ENCODE measurements at places on chromosomes 2 and 18.
A peak's percentile ranks its signal among the peaks of the same experiment; 100 is the strongest.

- DNase-seq = no peak
- no peaks in the 10 kb centered on the region for H3K27me3 ChIP-seq
- no peak overlapping the region for H3K4me3 ChIP-seq
- H3K4me1 ChIP-seq = no peaks in the 10 kb centered on the region
These were observed 19.9 kb upstream of the ELAC1 start for GRCh38 chr18:50947899-50948298.

DNA sequence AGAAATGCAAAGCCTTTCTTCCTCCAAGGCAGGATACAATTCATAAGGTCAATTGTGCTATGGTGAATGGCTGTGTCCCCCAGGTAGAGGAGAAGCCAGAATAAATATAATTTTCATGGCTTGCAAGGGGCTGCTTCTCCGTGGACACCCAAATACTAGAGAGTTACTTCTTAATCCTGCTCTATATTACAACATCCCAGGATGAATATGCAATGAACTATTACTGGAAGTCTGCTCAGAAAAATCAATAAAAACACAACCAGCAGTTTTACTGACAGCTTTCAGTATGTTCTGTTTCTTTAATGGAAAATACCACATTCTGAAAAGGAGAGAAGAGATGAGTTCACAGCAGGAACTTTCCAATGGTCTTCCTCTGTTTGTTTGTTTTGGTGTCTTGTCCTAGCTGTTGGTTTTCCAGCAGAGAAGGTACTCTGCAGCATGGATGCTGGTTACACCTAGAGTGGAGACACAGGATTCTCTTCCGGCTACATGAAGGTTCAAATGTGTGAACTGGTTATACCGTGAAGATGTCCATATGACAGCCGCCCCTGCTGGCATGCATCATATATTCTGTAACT, 213.0 kb downstream of the PID1 start:
- no peak overlapping the region for H3K27ac ChIP-seq
- no peak for DNase-seq
- no peaks in the 10 kb centered on the region for H3K36me3 ChIP-seq
- H3K4me3 ChIP-seq = no peak overlapping the region

DNA sequence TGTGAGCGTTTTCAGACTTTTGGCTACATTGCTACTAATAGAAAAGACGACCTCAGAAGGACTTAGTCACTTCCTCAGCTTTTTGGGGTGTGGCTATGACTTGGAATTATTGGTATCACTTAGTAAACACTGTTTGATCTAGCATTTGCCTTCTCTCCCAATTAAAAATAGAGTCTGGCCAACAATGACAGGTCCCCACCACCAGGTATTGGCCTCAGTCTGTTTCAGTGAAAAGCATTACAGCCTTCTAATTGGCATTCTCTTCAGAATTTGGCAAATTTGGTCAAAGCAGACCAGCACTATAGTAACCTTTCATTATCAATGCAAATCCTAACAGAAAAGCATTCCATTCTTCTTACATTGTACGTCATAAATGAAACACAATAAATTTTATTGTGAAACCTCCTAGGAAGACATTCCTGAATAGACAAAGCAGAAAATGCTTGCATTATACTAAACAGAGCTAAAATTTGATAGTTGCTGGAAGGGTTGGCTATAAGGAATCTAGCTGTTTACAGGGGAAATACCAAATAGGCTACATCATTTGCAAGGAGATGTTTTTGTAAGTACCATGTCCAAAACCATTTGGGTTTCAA, 613.9 kb downstream of the IRS1 start:
- peaks cover 21% of the 10 kb centered on the region for H3K4me1 ChIP-seq
- H3K27me3 ChIP-seq = no peaks in the 10 kb centered on the region
- H3K36me3 ChIP-seq = no peaks in the 10 kb centered on the region
- DNase-seq = peak; percentile 64

DNA sequence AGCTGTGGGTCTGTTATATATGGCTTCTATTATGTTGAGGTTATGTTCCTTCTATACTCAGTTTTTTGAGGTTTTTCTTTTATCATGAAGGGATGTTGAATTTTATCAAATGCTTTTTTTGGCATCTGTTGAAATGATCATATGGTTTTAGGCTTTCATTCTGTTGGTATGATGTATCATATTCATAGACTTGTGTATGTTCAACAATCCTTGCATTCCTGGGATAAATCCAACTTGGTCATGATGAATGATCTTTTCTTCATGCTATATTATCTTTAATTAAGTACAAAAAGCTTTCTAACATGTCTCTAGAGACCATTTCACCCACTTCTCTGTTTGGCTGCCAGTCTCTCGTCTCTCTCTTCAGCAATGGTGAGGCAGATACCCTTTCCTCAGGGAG, 54.2 kb downstream of the MDH1 start:
- H3K27ac ChIP-seq = no peak overlapping the region
- no peak overlapping the region for H3K4me3 ChIP-seq
- no peaks in the 10 kb centered on the region for H3K27me3 ChIP-seq
- no peaks in the 10 kb centered on the region for H3K36me3 ChIP-seq

DNA sequence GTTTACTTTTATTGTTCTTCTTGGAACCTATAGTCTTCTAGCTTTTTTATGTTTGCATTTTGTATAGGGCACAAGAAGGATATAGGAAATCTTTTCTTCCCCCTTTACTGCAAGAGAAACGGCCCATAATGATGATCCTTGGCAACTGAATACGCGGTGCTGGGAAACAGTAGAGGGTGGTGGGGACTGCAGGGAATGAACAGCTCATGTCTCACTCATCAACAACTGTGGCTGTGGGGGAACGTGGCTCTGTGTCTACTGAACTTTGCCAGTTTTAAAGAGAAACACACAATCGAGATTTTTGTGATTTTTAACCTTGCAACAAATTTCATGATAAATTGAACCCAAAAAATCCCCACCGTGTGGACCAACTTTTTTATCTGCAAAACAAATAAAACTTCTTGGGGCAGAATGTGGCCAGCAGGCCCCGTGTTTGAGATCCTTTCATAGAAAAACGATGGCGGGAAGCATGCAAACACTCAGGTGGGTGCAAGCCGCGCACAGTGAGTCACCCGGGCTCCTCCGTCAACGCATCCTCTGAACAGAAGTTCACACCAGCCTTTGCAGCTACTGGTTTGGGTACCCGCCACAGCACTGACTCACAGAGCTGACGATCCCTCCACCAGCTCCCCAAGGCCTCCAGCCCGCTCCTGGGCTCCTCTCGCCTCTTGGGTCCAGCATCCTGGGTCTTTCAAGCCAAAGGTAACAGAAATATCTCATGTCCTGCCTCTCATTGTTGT, 149.3 kb downstream of the COL6A3 start:
- H3K4me1 ChIP-seq = no peaks in the 10 kb centered on the region
- no peaks in the 10 kb centered on the region for H3K27me3 ChIP-seq
- H3K27ac ChIP-seq = no peak overlapping the region
- no peaks in the 10 kb centered on the region for H3K36me3 ChIP-seq

- no peaks in the 10 kb centered on the region for H3K36me3 ChIP-seq
- no peaks in the 10 kb centered on the region for H3K27me3 ChIP-seq
- H3K4me3 ChIP-seq = no peak overlapping the region
- no peak for DNase-seq
These were observed 200.7 kb downstream of the DCDC2C start for GRCh38 chr2:3904061-3904460.

DNA sequence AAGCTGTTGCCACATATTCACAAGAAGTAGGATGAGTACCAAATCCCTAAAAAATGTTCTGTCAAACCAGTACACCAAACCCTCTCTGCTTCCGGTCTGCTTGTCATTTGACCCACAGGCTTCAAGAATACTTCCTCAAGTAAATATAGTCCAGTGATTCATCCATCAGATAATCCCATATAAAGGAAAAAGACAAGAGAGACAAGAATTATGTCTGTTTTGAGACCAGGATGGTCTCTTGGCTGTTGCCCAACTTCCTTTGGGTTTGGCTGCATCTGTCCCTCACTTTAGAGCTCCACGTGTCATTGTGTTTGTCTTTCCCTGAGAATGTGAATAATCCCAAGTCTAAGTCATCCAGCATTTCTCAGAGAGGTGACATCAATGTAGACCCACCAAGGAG, 91.5 kb upstream of the NRP2 start:
- no peak overlapping the region for H3K4me3 ChIP-seq
- peaks cover 12% of the 10 kb centered on the region for H3K27me3 ChIP-seq
- no peak for DNase-seq
- H3K4me1 ChIP-seq = no peaks in the 10 kb centered on the region
- no peak overlapping the region for H3K27ac ChIP-seq

GRCh38 chr2:197838036-197838435, 33.6 kb downstream of the PLCL1 start:
- peak overlapping the region; percentile 32 for H3K27ac ChIP-seq
- H3K36me3 ChIP-seq = no peaks in the 10 kb centered on the region
- DNase-seq = peak; percentile 81

DNA sequence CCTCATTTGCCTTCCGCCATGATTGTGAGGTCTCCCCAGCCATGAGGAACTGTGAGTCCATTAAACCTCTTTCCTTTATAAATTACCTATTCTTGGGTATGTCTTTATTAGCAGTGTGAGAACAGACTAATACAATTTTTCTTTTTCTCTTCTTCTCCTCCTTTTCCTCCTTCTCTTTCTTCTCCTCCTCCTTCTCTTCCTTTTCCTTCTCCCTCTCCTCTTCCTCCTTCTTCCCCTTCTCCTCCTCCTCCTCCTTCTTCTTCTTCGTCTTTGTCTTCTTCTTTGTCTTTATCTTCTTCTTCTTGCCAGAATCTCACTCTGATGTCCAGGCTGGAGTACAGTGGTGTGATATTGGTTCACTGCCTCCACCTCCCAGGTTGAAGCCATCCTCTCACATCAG, 20.2 kb downstream of the SKA1 start:
- H3K27me3 ChIP-seq = peaks cover 8% of the 10 kb centered on the region
- H3K4me3 ChIP-seq = no peak overlapping the region
- DNase-seq = no peak
- no peaks in the 10 kb centered on the region for H3K4me1 ChIP-seq
- H3K27ac ChIP-seq = no peak overlapping the region

- peaks cover 34% of the 10 kb centered on the region for H3K36me3 ChIP-seq
- no peaks in the 10 kb centered on the region for H3K27me3 ChIP-seq
- peak overlapping the region; percentile 74 for H3K27ac ChIP-seq
- H3K4me1 ChIP-seq = peaks cover 70% of the 10 kb centered on the region
- peak overlapping the region; percentile 11 for H3K4me3 ChIP-seq
- DNase-seq = peak; percentile 92
These were observed 134.5 kb downstream of the MEIS1 start for GRCh38 chr2:66569321-66569851.

- H3K4me3 ChIP-seq = no peak overlapping the region
- no peak for DNase-seq
- no peaks in the 10 kb centered on the region for H3K27me3 ChIP-seq
- no peaks in the 10 kb centered on the region for H3K36me3 ChIP-seq
- H3K4me1 ChIP-seq = peaks cover 14% of the 10 kb centered on the region
These were observed 112.2 kb upstream of the FZD5 start for GRCh38 chr2:207881902-207882301.
